ENCODE measurements at places on chromosomes 6 and 20.
A peak's percentile ranks its signal among the peaks of the same experiment; 100 is the strongest.

DNA sequence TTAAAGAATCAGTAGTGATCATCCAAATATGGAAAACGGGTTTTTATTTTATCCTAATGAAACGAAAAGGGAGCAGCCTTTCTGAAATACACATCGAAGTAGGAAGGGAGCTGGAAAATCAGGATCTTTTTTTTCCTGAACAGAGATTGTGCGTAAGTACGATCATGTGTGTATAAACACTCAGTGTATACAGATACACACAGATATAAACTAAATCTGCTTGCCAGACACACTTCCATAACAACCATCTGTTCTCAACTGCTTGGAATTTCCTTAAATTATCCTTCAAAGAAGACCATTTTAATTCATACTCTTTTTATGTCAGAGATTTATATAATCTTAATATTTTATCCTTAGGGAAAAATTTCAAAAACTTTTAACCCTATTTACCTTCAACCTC lies 110.7 kb downstream of the CHD6 start:
- DNase-seq = no peak

GRCh38 chr6:163095401-163095800 lies 319.1 kb upstream of the QKI start:
- no peak for DNase-seq

DNA sequence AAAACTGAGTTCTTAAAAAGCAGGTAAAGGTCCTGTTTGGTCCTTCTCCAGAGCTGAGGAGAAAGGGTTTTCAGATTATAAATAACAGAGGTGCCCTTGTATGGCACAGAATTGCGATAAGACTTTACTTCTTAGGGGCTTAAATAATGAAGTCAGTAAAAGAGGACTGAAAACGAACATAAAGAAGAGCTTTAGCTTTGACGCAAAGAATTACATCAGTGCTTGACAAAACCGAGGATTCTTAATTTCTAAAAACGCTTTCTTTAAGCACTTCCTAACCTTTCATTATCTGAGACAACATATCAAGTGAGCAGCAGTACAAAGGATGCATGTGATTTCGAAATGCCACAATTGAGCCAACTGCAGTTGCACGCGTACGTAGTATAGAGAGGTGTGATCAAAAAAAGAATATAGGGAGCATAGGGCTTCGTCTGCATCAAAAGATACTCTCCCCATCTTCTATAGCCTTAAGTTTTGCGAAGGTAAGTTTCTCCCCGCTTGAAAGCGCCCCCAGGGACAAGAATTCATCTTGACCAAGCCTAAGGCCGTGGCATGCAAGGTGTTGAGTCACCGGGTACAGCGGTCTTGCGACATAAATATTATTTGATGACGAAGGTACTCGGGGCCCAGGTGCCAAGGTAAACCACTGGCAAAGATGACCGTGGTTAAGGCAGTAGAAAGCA lies 778 bp upstream of the LOC128125822 start:
- DNase-seq = peak; percentile 71

- no peak for DNase-seq
Measured at GRCh38 chr6:36928547-36928918, 26.0 kb upstream of the PI16 start.

GRCh38 chr20:60765821-60766403 lies 486.1 kb upstream of the CDH4 start:
- DNase-seq = no peak

DNA sequence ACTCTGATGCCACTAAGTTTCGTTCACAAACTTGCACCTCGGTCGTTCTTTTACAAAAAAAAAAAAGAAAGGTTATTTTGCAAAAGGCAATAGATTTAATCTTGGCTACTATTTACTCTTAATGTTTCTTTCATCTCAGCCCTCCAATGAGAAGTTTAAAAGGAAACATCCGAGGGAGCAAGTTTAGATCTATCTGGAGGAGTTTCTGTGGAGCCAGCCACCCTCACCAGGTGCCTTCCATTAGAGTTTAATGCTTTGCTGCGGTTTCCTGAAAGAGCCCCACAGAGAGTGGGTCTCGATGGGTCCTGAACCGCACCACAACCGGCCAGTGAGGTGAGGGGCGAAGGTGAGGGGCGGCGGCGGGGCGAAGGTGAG lies 632 bp downstream of the PRKN start:
- no peak for DNase-seq

GRCh38 chr6:112320561-112321318 lies 26.4 kb upstream of the RFPL4B start:
- DNase-seq = no peak

GRCh38 chr20:22460231-22460630 lies 124.1 kb downstream of the FOXA2 start:
- DNase-seq = no peak

DNA sequence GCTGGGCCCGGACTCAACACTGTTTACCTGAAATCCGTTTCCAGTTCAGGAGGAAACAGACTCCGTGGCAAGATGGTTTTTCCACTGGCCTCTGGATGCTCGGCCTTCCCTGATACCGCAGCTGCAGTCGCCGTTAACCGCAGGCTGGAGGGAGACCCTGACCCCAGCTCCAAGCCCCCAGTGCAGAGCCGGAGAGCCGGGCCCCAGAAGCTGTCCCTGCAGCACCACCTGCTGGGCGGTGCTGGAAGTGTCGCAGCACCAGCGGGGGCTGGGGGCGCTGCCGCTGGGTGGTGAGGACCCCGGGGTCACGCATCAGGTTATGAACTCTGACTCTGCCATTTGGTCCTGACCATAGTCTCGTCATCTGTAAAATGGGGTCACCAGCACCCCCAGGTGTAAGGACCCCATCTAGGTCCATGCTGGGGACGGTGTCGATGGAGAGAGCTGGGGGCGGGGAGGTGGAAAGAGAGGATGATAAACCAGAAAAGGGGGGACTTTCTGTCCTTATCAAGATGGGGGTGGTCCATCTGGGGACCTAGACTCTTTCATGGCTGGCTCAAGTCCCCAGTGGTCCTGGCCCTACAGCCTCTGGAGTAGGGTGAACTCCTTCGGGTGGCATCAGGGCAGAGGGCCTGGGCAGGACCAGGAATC lies 20.8 kb upstream of the CHRNA4 start:
- DNase-seq = no peak

DNA sequence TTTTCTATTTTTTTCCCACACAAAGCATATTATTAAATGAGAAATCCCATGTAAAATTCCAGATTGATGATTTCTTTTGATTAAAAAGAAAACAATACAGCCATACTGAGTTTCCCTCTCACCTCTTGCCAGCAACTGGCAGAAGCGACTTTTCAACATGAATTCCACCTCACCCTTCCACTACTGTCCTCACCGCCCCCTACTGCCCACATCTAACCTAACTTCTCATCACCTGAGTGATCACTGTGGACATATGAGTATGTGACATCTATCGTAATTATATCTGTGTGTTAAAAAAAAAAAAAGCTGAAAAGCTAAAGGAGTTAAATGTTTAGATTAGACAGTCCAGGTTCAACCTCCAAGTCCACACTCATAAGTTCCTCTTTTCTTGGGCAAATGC lies 528.6 kb downstream of the PRKN start:
- DNase-seq = no peak

DNA sequence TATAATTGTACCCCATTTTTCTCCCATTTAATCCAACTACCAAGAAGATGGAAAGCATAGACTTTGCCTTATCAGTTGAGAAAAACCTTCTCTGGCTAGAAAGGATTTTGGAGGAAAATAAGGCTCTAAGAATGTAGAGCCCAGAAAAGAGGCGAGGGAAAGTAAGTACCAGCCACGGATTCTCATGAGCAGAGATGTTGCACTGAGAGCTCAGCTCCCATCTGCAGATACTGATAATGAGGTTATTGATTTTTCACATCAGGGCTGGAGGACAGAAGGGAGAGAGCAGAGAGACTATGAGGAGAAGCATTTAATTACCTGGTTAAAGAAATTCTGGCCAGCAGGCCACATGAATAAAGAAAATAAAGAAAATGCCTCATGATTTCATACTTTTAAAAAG lies 104.4 kb upstream of the FAM184A start:
- DNase-seq = no peak

DNA sequence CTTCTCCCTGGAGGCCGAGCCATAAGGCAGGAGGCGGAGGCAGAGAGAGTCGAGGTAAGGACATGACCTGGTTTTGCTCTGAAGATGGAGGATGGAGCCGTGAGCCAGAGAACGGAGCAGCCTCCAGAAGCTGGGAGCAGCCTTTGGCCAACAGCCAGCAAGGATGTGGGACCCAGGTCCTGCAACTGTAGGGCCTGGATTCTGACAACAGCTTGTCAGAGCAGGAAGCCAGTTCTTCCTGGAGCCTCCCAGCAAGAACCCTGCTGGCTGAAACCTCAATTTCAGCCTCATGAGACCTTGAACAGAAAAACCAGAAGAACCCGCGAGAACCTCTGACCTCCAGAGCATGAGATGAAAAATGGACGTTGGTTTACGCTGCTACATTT lies 13.4 kb upstream of the MRGBP start:
- no peak for DNase-seq

- no peak for DNase-seq
Measured at GRCh38 chr20:47672166-47672565, 113.1 kb downstream of the SULF2 start.

DNA sequence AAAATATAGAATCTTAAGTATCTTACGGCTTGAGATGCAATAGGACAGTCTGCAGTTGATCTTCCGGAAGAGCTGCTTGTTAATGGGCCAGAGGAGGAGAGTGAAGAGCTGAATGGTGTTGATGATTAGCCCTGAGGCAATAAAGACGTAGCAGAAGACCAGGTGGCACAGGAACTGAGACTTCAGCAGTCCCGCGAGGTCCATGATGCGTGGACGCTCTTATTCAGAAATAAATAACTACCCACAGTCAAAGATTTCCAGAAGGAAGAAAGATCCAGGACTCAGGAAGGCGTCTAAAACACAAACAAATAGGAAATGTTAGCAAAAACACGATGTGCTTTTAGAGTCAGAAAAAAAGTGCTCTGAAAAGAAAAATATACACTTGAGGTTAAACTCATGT lies 41.9 kb downstream of the AGPAT4 start:
- DNase-seq = no peak

DNA sequence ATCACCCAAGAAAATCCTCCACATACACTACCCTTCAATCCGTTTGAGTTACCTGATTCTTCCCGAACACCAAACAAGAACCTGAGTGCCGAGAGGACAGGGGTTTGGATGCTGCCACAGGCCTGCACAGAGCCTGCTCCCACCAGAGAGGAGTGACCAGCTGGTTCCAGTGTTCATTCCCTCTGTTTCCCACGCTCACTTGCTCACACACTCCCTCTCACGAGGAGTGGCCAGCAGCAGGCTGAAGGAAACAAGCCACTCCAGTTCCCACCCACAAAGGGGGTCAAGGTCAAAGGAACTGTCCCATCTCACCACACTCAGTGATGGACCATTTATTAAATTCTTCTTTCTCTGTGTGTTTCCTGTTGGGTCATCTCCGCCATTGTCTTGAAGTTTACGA lies 97.2 kb upstream of the SNX9 start:
- DNase-seq = no peak

GRCh38 chr6:75283907-75284631 lies 523 bp downstream of the TMEM30A start:
- DNase-seq = peak; percentile 4

GRCh38 chr6:90533615-90534336 lies 53.1 kb downstream of the MAP3K7 start:
- no peak for DNase-seq

Data from AG10803 (cell line).